ENCODE measurements at places on chromosomes 1 and 21.

DNA sequence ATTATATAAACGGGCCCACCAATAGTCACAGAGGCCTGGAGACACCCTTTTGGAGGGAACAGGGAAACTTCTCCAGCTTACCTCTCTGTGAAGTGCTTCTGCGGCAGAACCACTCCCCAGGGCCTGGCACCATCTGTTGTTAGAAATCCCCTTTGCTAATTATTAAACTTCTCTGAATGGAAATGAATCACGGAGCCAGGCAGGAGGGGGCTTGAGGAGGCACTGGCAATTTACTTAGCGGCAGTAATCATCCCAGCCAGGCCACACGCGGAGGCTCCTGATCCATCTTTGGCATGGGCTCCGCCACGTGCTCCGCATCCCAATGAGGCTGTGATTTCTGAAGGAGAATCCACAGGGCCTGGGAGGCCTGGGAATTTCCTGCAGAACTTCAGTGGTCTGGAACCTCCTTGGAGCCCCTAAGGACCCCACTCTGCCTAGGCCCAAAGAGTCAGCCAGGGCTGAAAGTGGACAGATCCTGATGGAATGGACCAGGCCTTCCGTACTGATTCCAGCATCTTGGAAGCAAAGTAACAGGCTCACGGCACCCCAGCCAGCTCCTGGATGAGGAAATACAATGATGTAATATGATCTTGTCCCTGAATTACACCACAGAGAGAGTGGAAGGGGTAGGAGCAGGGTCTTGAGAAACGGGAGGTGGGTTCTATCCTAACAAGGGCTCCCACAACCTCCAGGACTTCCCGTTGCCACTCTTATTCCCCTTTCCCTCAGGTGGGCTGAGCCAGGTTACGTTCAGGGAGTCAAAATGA, 62.3 kb downstream of the GRIK3 start:
- DNase-seq, result no peak

- DNase-seq, result no peak
These were observed 391.1 kb downstream of the PLPP3 start for GRCh38 chr1:56188221-56188620.

- no peak for DNase-seq
These were observed 111.5 kb upstream of the MAGI3 start for GRCh38 chr1:113278777-113279176.

GRCh38 chr1:156052862-156053767, 483 bp downstream of the UBQLN4 start:
- DNase-seq, result peak; percentile 87

- no peak for DNase-seq
These were observed 162.0 kb upstream of the SYT6 start for GRCh38 chr1:114315631-114316030.

GRCh38 chr1:50930193-50930592, 29.9 kb downstream of the FAF1 start:
- DNase-seq, result no peak

- no peak for DNase-seq
These were observed 413.7 kb downstream of the DISC1 start for GRCh38 chr1:232040260-232040659.

- no peak for DNase-seq
These were observed 150.9 kb upstream of the CTTNBP2NL start for GRCh38 chr1:112245114-112245513.

DNA sequence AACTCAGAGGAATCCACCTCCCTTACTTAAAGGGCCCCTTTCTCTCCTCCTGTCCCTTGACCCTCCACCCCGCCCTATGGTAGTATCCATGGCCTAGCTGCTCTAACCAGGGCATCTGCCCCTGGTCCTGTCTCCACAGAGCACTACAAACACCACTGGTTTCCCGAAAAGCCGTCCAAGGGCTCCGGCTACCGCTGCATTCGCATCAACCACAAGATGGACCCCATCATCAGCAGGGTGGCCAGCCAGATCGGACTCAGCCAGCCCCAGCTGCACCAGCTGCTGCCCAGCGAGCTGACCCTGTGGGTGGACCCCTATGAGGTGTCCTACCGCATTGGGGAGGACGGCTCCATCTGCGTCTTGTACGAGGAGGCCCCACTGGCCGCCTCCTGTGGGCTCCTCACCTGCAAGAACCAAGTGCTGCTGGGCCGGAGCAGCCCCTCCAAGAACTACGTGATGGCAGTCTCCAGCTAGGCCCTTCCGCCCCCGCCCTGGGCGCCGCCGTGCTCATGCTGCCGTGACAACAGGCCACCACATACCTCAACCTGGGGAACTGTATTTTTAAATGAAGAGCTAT, 1.7 kb downstream of the BTG2 start:
- peak; percentile 51 for DNase-seq

GRCh38 chr1:71831646-71832045, 450.7 kb downstream of the NEGR1 start:
- no peak for DNase-seq

DNA sequence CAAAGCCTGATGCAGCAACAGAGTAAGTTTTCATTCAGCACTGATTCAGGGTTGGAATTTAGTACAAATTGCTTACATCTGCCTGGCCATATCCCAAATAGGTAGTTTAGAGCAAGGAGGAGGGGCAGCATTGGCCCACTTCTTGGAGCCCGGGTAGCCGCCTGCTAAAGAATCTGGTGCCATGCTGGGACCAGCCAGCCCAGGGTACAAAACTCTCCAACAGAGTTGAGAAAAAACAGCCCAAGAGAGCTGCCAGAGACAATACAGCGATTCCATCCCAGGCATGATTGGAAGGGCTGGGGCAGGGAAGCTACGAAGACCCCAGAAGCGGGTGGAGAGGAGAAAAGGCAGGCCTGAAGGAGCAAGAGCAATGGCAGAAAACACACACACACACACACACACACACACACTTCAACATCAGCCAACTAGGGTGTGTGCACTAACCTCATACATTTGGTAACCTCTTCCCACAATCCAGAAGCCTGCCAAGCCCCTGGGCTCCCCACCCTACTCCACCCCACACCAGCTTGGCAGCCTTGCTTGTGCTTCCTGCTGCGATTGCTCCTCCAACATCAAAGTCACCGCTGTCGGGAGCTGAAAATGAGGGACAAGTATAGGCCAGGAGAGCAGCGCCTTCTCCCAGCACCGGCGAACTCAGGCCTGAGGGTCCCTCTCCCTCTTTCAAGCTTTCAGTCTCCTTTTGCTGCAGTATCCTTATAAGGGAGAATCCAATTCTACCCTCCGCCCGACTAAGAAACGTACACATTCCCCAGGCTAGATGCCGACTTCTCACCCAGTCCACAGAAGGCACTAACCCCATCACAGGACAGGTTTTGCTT, 1.2 kb downstream of the PIK3C2B start:
- no peak for DNase-seq

GRCh38 chr1:168634951-168635532, 58.6 kb downstream of the XCL1 start:
- no peak for DNase-seq

- no peak for DNase-seq
These were observed 28.1 kb downstream of the SERINC2 start for GRCh38 chr1:31441073-31441472.

GRCh38 chr1:208235982-208236761, 8.0 kb downstream of the PLXNA2 start:
- no peak for DNase-seq

DNA sequence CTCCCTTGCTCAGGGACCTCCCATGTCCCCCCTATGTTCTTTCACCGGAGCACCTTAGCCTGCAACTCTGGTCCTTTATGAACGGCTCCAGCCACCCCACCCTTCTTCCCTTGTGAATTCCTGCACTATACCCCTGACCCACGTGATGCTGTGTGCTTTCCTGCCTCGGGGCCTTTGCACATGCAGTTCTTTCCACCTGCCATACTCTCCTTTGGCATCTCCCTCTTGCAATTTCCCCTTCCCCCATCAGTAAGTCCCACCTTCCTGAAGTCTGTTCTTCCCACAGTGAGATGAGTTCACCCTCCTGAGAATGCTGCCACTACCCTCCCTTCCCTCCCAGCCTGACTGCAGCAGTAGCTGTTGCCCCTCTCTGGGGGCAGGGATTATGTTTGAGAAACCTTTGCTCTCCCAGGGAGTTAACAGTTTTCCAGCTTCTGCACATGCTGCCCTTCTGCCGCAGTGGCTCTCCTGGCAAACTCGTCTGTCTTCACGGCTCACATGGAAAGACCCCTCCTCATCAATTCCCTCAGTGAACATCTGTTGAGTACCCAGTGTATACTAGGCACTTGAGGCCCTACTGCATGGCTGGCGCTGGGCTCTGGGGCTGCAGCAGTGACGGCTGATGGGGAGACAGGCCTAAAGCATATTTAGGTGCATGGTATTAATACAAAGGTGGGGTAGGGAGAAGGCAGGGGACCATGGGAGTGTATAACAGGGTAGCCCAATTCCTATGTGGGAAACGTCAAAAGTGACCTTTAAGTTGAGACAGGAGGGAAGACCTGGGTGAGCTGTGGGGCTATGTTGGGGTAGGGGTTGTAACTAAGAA, 9.7 kb downstream of the ZNF362 start:
- DNase-seq, result no peak

DNA sequence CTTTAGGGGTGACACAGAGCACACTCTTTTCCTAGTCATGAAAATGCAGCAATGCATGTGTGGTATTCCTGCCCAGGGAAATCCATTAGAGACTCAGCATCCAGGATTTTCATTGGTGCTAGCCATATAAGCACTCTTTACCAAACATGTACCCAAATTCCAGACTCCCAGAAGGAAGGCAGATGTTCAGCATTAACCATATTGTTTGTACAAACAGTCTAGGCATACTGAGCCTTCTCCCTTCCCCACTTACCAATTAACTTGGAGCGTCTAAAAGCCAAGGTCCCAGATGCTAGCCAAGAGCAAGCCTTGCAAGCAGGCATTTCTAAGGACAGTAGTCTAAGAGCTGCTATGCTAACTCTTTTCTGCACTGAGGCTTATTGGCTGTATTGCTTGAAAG, 27.9 kb downstream of the ZBED6 start:
- DNase-seq, result no peak

DNA sequence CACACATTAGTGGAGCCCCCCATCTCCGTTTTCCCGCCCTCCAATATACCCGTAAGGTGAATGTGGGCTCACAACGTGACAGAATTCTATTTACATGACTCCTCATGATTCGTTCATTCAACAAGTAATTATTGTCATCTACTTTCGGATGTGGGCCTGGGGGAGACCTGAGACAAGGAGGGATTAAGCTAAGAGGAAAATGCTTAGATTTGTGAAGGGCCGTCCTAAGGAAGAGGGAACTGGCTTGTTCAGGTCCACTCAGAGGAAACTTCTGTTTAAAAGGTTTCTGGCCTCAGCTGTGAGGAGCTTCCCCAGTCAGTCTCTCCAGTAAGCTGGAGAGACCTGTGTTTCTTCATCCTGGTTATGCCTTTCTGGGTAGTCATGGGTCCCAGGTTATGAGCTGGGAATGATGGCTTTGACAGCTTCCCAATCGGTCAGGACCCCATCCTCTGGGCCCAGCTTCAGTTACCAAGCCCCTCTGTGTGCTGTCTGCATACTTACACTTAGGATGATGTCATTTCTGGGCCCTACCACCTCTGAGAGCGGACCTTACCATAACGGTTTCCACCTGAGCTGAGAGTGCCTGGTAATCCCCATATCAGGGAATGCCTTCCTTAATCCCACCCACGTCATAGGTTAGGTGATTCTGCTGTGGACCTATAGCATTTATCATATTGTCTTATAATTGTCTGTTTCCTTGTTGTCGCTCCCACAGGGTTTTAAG, 687 bp upstream of the ERI3 start:
- DNase-seq, result no peak

DNA sequence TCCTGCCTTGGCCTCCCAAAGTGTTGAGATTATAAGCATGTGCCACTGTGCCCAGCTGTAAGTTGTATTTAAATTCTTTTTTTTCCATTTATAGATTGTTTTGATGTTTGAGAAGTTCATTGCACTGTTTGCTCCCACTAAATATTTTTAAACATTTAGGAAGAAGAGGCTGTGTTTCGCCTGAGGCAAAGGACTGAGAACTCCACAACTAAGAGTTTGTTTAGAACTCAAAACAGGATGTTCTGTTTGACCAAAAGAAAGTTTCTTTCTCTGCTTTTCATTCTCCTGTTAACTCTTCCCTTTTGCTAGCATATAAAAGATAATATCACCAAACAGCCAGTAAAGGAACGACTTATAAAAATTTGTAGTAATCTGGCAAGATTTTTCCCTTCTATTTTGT, 87.0 kb downstream of the RUNX1 start:
- DNase-seq, result no peak

GRCh38 chr1:167207940-167208623, 12.6 kb upstream of the POU2F1 start:
- no peak for DNase-seq

DNA sequence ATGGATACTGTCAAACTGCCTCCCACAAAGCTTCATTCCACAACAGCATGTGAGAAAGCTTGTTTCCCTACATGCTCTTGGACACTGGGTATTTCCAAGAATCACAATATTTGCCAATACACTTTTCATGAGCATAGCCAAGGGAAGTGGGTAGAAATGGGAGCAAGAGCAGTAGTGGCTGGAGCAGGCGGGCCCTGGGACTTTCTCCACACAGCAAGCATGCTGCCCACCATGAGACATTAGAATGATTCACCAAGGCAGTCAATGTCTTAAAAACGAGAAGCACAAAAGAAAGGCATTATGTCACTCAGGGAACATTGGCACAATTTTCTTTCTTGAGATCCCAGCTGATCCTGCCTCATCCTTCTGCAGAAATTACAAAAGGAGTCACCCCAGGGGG, 371.6 kb upstream of the RUNX1 start:
- DNase-seq, result no peak

- DNase-seq, result peak; percentile 61
These were observed 6.0 kb downstream of the CYB561D1 start for GRCh38 chr1:109499661-109500536.

GRCh38 chr1:183791319-183791718, 13.6 kb upstream of the RGL1 start:
- no peak for DNase-seq

GRCh38 chr1:204363335-204364114, 3.8 kb upstream of the PLEKHA6 start:
- peak; percentile 79 for DNase-seq

DNA sequence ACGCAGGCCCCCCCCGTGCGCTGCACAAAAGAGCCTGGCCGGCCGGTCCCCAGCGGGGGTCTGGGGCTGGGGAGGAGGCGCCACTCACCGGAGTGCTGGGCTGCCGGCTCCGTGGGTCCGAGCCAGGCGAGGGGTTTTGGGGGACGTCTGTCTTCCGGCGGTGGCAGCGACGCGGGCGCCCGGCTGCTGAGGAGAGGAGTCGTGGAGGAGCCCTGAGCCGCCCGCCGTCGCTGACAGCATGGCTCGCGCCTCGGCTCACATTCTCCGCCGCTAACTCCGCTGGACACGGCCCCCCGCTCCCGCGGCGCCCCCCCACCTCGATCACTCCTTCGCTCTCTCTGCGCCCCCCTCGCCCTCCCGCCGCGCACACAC, 649 bp downstream of the AHDC1 start:
- no peak for DNase-seq

- no peak for DNase-seq
These were observed 44.7 kb upstream of the IGSF5 start for GRCh38 chr21:39700318-39700717.
